Umbilical cord (tissue), 2 donors: ENCODE measurements at places on chromosomes 16 and 17. TPM values are rescaled to one million over a fixed set of nuclear protein-coding genes. Genes with fewer than 3 reads are reported as not detected.
A peak's percentile ranks its signal among the peaks of the same experiment; 100 is the strongest.

DNA sequence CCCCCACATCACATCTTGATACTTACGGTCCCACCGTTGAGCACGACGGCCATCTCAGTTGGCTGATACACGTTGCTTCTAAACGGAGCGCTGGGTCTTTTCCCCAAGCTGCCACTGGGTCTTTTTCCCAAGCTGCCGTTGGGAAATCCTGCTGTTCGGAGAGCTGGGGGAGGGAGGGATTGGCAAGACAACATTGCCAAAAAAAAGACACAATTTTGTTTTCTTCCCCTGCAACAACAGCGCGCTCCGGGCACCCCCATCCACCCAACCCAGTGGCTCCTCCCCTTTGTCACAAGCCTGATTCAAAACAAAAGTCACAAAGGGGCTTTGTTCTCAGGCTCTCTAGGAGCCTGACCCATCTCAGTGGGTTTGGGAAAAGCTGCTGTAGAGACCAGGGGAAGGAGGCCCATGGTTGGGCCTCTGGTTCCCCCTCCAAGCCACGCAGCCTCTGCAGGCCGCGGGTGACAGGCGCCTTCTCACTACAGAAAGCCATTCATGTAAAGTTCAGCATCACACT is 22.8 kb downstream of the GPRC5B start:
- DNase-seq = no peak

DNA sequence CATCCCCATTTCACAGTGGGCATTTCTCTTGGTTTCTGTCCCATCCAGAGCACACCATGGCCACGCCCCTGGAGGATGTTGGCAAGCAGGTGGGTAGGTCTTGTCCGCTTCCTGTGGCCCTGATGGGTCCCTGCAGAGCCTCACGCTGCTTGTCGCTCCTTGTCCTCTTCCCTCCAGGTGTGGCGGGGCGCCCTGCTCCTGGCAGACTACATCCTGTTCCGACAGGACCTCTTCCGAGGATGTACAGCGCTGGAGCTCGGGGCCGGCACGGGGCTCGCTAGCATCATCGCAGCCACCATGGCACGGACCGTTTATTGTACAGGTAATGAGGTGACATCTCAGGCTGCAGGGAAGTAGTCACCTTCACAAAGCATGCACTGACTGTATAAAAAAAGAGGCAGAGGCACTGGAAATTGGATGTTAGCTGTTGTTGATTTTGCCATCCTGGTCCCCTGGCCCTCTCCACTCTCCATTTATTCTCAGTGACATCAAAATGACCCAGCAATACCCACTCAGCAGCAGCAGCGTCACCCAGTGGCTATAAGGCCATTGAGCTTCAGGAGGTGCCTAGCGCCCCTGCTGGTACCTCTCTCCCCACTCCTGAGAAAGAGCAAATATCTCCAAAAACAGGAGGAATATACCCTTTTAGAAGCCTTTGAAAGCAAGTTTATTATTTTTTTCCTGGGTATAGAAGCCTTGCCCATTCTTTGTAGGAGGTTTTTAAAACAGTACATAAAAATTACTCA is 13.7 kb downstream of the METTL22 start:
- no peak for DNase-seq

GRCh38 chr16:14310519-14310991 is 239.4 kb downstream of the MRTFB start:
- no peak for DNase-seq

DNA sequence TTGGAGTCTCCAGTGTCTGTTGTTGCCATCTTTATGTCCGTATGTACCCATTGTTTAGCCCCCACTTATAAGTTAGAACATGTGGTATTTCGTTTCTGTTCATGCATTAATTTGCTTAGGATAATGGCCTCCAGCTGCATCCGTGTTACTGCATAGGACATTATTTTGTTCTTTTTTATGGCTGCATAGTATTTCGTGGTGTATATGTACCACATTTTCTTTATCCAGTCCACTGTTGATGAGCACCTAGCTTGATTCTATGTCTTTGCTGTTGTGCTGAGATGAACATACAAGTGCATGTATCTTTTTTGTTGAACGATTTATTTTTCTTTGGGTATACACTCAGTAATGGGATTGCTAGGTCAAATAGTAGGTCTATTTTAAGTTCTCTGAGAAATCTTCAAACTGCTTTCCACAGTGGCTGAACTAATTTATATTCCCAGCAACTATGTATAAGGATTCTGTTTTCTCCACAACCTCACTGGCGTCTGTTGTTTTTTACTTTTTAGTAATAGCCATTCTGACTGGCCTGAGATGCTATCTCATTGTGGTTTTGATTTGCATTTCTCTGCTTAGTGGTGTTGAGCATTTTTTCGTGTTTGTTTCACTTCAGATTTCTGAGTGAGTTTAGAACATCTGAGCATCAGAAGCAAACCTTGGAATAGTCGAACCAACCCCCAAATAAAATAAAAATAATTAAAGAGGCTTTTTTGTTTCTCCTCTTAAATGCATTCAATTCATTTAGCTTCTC is 304.7 kb downstream of the ZFHX3 start:
- no peak for DNase-seq

GRCh38 chr16:50948268-50948930 is 202.7 kb downstream of the SALL1 start:
- no peak for DNase-seq

DNA sequence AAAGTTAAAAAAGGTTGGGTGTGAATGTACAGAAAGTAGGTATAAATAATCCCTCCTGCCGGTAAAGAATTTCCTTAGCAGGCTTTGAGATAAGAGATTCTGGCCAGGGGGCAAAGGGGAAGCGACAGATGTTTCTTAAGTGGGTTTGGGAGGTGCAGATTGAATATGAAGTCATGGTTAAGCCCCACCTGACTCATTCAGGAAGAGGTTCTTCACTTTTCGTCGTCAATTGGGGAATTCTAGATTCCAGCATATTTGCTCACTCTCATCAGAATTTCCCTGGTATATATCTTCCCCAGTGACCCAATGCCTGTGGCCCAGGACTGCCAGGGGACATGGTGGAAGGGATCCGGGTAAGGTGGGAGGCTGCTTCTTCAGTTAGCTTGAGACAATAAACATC is 127.8 kb downstream of the CPPED1 start:
- DNase-seq = no peak

DNA sequence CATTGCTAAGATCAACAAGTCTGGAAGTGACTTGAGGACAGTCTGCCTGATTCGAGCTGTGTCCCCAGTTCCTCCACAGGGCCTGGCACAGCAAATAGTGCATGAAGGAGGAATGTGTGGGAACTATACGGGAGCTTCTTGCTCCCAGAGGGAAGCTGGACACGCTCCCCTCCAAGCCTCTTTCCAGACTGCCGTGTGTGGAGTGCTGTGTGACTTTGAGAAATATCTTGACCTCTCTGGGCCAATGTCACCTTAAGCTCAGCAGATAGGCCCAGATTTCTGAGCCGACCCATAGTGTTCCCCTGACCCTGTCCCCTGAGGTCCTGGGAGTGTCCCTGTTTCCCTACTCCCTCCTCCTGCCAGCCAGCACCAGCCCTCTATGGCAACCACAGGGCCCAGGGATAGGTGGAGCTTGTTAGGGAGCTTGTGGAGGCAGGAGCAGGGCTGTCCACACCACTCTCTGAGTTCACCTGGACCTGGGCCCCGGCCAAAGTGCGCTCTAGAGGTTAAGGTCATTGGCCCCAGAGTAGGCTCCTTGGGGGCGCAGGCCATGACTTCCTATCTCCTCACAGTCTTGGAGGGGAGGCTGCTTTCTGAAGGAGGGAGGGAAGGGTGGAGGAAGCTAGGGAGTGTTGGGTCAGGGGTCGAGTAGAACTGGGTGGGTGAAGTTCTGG is 6.3 kb upstream of the FOXN1 start:
- no peak for DNase-seq

GRCh38 chr16:71610936-71611871 is 14.8 kb upstream of the MARVELD3 start:
- peak; percentile 31 for DNase-seq

- peak; percentile 71 for DNase-seq
These were observed 1.3 kb upstream of the HIC1 start for GRCh38 chr17:2053380-2054261.

Gene FLYWCH2
- total RNA-seq = 25.5 TPM

Gene SCGB1C2
- total RNA-seq = not detected

Gene TMEM92
- not detected for total RNA-seq

Gene MYH13
- total RNA-seq = not detected

Gene ABR
- 47.2 TPM for total RNA-seq
